Cardiac septum (tissue), 1 donor: ENCODE measurements at places on chromosomes 5 and 9. TPM values are rescaled to one million over a fixed set of nuclear protein-coding genes. Genes with fewer than 3 reads are reported as not detected.

GNG10 gene
- 36.4 TPM for total RNA-seq

C9orf50 gene
- 0.22 TPM for total RNA-seq

WWC1 gene
- 0.51 TPM for total RNA-seq

PCDHGA8 gene
- total RNA-seq: 14.0 TPM

BTNL3 gene
- not detected for total RNA-seq

MEGF10 gene
- 0.32 TPM for total RNA-seq

CXXC5 gene
- total RNA-seq: 49.3 TPM

C9orf153 gene
- not detected for total RNA-seq

HAVCR1 gene
- total RNA-seq: 0.57 TPM

SPARC gene
- total RNA-seq: 539 TPM

MLANA gene
- total RNA-seq: not detected

CNTFR gene
- 1.1 TPM for total RNA-seq

CCNO gene
- total RNA-seq: 0.22 TPM

PCDHGA4 gene
- total RNA-seq: 15.6 TPM

TEX48 gene
- not detected for total RNA-seq

PCDHB9 gene
- total RNA-seq: 1.3 TPM

KIF27 gene
- total RNA-seq: 3.0 TPM

TMEM250 gene
- total RNA-seq: 19.8 TPM

SHOC1 gene
- not detected for total RNA-seq

SSBP2 gene
- 102 TPM for total RNA-seq

CTXN3 gene
- not detected for total RNA-seq

POU5F2 gene
- 0.73 TPM for total RNA-seq

DDX4 gene
- not detected for total RNA-seq

CACNA1B gene
- total RNA-seq: 0.70 TPM

EIF4E1B gene
- total RNA-seq: not detected
